ENCODE measurements at places on chromosomes 7 and 10. TPM values are rescaled to one million over a fixed set of nuclear protein-coding genes. Genes with fewer than 3 reads are reported as not detected.

DNA sequence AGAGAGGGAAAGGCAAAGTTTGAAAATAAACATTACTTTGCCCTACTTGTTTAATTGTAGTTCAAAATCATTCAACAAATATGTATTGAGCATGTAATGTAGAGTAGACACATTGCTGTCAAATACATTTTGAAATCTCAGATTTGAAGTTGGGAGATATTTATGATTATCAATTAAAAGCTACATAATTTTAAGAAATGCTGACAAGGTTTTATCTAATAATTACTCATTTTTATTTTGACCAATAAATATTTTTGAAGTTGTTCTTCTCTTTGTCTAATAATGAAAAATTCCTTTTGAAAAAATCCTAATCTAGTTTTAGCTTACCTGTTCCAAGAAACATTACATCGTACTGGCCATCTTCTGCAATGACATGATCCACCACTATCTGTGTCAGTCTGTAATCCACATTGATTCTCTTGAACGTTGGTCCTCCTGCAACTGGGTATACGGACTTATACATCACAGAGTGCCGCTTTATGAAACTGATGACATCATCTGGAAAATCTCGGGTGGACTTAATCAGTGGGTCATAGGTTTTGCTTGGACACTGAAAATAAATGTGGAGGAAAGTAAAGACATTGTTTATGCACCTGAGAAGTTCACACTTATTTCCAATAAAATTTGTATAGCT is 164.7 kb downstream of the SEMA3D start:
- no peak for DNase-seq

GRCh38 chr10:19767876-19768275 is 48.4 kb upstream of the PLXDC2 start:
- DNase-seq, result no peak

The SRRM3 gene
- 1.7 TPM for total RNA-seq

The ADD3 gene
- 647 TPM for total RNA-seq

DNA sequence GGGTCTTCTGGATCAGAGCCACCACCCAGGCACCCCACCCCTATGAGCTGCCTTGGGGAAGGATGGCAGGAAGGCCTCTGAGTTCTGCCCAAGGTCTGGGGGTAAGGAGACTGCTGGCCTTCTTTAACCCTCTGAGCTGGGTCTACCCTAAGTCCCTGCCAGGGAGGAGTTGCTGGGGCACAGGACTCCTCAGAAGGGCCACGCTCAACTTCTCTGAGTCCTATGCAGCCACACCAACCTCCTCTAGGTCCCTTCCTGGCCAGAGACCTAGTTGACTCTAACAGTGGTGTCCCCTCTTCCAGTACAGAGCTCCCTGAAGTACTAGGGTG is 2.6 kb upstream of the NEURL1 start:
- DNase-seq, result no peak

DNA sequence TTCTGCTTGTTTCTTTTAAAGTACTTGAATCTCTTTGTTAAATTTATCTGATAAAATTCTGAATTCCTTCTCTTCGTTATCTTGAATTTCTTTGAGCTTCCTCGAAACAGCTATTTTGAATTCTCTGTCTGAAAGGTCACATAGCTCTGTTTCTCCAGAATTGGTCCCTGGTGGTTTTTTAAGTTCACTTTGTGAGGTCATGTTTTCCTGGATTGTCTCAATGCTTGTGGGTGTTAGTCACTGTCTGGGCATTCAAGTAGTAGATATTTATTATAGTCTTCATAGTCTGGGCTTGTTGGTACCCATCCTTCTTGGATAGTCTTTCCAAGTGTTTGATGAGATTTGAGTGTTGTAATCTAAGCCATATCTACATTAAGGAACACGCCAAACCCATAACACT is 1060.6 kb downstream of the LRMDA start:
- no peak for DNase-seq

The SLC26A3 gene
- total RNA-seq, result not detected

- DNase-seq, result no peak
These were observed 2.9 kb downstream of the CYTH3 start for GRCh38 chr7:6269527-6269926.
